Neural progenitor cell (in vitro differentiated cells): ENCODE measurements at places on chromosomes 2 and 18. TPM values are rescaled to one million over a fixed set of nuclear protein-coding genes. Genes with fewer than 3 reads are reported as not detected.

GRCh38 chr2:240789501-240790369 lies 30.3 kb downstream of the KIF1A start:
- H3K27ac ChIP-seq = no peak overlapping the region
- H3K36me3 ChIP-seq = no peaks in the 10 kb centered on the region
- H3K4me3 ChIP-seq = no peak overlapping the region
- H3K27me3 ChIP-seq = no peaks in the 10 kb centered on the region
- H3K4me1 ChIP-seq = peaks cover 14% of the 10 kb centered on the region

- H3K4me1 ChIP-seq = peaks cover 24% of the 10 kb centered on the region
- no peak for DNase-seq
- no peak overlapping the region for H3K27ac ChIP-seq
- no peak overlapping the region for H3K4me3 ChIP-seq
- no peaks in the 10 kb centered on the region for H3K36me3 ChIP-seq
- H3K27me3 ChIP-seq = no peaks in the 10 kb centered on the region
Measured at GRCh38 chr18:44807766-44808165, 127.1 kb downstream of the SETBP1 start.

- no peaks in the 10 kb centered on the region for H3K4me1 ChIP-seq
- H3K27ac ChIP-seq = no peak overlapping the region
- H3K36me3 ChIP-seq = no peaks in the 10 kb centered on the region
- no peaks in the 10 kb centered on the region for H3K27me3 ChIP-seq
- no peak for DNase-seq
Measured at GRCh38 chr18:44474591-44474990, 206.1 kb upstream of the SETBP1 start.

AFF3 gene
- 0.26 and 0.56 TPM in 2 replicates for total RNA-seq

FLACC1 gene
- total RNA-seq = not detected in 2 replicates
